ENCODE measurements at places on chromosomes 6 and 20.
A peak's percentile ranks its signal among the peaks of the same experiment; 100 is the strongest.

GRCh38 chr6:168968228-168968627 lies 285.4 kb downstream of the THBS2 start:
- DNase-seq: no peak

DNA sequence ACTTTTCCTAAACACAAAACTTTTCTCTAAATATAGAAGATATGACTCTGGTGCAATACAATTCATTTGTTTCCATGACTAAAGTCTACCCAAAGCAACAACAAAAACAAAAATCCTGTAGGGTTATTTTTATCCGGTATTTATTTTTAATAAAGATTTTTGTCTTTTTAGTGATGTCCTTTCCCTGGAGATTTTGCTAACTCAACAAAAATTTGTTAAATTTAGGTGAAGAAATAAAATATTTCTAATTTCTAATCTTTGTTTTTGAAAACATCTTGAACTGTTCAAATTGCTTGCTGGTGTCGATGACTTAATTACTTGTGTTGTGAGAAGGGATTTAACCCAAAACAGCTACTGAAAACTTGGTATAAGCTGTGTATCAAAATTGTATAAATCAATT lies 741.8 kb downstream of the HDGFL1 start:
- DNase-seq: no peak

GRCh38 chr20:34834459-34834893 lies 9.0 kb upstream of the NCOA6 start:
- DNase-seq: no peak

- DNase-seq: no peak
These were observed 49.9 kb downstream of the FAM50B start for GRCh38 chr6:3899061-3899460.

GRCh38 chr6:31079656-31080261 lies 32.6 kb downstream of the C6orf15 start:
- DNase-seq: peak; percentile 67

- DNase-seq: no peak
These were observed 26.7 kb downstream of the FOXO3 start for GRCh38 chr6:108587258-108588059.

DNA sequence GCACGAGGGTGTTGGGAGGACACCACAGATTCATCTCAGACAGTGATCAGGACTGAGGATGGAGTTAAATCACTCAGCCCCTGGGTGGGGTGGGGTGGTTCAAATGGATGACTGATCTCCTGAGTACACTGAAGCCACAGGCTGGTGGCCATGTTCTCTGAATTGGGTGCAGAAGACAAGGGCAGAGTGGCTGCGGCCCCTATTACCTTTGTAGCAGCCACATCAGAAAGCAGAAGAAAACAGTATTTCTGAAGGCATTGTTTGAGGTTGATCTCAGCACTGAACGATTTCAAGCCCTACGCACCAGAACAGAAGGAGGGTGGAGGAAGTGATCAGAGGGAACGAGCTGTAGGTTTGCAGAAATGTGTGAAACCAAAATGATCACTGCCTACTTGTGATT lies 71.6 kb downstream of the SH3BGRL2 start:
- DNase-seq: peak; percentile 19

DNA sequence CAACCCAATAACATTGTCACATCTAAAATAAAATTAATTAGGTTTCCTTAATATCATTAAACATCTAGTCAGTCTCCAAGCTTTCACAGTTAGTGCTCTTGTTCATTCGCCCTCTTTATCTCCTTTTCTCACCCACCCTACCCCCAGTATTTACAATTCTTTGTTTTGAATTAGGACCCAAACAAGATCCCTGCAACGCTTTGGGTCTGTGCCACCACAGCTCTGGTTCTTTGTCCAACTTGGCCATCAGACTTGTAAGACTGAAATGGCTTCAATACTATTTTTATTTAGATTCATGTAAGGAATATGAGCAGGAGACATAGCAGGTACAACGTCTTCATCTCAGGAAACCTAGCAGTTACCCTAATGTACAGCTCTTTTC lies 276.5 kb downstream of the CDKAL1 start:
- no peak for DNase-seq

DNA sequence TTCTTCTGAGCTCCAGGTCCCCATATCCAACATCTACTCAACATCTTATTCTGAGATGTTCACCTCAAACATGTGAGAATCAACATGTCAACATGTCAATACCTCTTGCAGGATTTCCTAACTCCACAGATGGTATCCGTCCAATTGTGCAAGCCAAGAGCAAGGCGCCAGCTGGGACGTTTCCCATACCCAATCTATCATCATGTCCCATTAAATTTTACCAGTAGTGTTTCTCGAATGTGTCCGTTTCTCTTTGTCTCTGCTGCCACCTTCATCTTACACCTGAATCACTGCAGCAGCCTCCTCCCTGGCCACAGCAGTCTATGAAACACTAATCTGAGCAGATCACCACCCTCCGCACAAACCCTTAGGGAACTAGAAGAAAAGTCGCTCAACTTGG lies 78.0 kb upstream of the RPS6KA2 start:
- no peak for DNase-seq

DNA sequence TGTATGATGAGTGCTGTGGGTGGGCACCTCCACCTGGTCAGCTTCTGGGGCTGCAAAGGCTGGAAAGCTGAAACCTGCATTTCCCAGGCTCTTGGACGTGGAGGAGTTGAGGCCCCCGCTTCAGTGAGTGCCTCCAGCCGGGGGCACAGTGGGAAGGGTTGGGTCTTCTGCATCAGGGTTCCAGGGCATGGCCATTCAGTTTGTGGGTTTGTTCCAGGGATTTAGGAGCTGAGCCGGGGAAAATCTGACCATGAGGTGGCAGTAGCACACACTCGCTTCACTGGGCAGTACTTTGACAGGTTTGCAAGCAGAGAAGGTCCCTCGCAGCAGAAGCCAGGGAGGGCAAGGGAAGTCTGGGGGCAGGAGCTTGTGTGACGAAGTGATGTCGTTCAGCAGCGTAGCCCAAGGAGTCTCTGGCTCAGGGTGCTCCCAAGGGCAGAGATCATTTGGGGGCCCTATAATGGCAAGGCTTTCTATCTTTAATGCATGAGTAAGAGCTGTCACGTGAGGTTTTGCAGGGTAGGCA lies 69.5 kb upstream of the SULF2 start:
- no peak for DNase-seq

DNA sequence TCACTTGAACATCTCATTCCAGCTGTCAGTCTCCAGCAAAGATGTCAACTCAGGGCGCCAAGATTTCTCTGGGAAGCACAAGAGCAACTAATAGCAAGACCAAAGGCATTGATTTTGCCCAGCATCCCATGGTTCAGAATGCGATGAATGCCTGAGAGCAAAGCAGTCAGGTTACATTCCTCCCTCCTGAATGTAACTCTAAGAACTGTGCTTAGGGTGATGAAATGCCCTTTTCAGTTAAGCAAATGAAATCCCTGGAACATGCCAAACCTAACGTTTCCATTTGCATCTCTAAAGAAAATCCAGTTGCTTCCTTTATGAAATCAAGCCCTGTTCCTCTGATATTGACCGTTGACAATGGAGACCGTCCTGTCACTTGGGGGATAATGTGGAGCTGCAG lies 224.0 kb upstream of the PLN start:
- DNase-seq: no peak

- DNase-seq: no peak
These were observed 1.9 kb downstream of the TOMM34 start for GRCh38 chr20:44958276-44958675.

DNA sequence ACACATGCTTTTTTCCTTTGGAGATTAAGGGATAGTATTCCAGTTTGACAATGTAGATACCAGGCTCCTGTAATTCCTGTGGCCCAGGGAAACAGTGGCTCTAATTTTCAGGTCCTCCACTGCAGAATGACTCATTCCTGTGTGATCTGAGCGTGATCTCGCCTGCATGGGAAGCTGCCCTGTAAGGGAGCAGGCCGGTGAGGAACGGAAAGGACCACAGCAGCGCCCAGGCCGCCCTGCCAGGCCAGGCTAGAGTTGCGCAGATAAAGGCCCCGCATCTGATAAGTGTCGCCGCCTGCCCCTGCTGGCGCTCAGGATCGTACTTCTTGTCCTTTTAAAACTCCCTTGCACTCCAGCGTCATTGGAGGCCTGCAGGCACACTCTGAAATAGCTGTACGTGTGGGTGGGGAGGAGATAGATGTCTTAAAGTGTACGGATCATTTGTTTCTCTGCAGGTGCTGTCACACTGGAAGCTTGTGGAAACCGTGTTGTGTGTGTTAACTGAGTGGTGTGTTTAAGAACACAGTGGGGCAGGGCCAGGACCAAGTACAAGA lies 60.7 kb downstream of the SYNJ2 start:
- peak; percentile 73 for DNase-seq

- DNase-seq: peak; percentile 60
These were observed 2.1 kb downstream of the MYLIP start for GRCh38 chr6:16130932-16131387.

GRCh38 chr6:13550656-13551055 lies 23.7 kb upstream of the SIRT5 start:
- DNase-seq: no peak

DNA sequence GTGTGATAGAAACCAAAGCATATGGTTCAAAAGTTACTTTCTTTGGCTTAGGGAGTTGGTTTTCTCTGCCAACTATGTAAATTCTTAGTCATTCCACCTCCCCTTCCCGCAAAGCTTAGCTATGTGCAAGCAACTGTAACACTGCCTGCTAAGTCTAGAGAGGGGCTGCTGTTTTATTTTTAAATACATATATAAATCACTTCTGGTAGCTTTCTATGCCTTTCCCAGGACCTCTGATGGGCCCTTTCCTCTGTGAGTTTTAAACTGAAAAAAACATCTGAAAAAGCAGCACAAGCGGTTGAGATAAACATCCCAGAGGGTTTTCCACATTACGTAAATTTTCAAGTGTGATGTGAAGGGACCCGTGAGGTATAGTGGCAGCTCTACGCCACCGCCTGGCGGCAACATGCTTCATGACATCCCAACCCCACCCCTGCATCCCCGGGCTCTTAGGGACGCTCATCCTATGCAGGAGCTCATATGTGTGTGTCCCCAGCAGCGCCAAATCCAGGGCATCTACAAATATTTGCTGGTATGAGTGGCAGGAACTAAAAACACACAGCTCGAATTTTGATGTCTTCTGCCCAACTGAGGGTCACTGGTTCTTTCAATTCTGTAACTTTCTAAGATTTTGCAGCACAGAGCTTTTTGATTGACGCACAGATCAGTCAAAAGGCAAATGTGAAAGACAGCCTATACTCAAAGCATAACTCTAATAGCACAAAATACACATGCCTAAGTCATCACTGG lies 12.7 kb downstream of the SAYSD1 start:
- no peak for DNase-seq

DNA sequence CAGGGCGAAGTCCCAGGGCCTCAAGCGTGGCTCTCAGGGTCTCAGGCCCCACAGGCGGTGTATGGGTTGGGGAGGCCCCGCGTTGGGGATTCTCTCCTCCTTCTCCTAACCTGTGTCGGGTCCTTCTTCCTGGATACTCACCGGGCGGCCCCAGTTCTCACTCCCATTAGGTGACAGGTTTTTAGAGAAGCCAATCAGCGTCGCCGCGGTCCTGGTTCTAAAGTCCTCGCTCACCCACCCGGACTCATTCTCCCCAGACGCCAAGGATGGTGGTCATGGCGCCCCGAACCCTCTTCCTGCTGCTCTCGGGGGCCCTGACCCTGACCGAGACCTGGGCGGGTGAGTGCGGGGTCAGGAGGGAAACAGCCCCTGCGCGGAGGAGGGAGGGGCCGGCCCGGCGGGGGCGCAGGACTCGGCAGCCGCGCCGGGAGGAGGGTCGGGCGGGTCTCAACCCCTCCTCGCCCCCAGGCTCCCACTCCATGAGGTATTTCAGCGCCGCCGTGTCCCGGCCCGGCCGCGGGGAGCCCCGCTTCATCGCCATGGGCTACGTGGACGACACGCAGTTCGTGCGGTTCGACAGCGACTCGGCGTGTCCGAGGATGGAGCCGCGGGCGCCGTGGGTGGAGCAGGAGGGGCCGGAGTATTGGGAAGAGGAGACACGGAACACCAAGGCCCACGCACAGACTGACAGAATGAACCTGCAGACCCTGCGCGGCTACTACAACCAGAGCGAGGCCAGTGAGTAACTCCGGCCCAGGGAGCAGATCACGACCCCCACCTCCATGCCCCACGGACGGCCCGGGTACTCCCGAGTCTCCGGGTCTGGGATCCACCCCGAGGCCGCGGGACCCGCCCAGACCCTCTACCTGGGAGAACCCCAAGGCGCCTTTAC lies at the start of gene HLA-G:
Gene HLA-G, plus strand, starts transcription at position 247 of the 892 bp plus-strand sequence. Its CDS starts 20 bp downstream, at position 267.
- DNase-seq: peak; percentile 4

- DNase-seq: peak; percentile 99
These were observed 18.6 kb upstream of the SLCO4A1 start for GRCh38 chr20:62623488-62624324.
